ENCODE measurements at places on chromosomes 7 and 10. TPM values are rescaled to one million over a fixed set of nuclear protein-coding genes. Genes with fewer than 3 reads are reported as not detected.
A peak's percentile ranks its signal among the peaks of the same experiment; 100 is the strongest.

The IRF5 gene
- total RNA-seq, result 135 TPM

The KIAA1549 gene
- total RNA-seq, result 0.36 TPM

The PPP1R3C gene
- total RNA-seq, result not detected

The DRGX gene
- not detected for total RNA-seq

- DNase-seq, result no peak
These were observed 1.2 kb upstream of the AKR1E2 start for GRCh38 chr10:4824791-4825310.

GRCh38 chr10:86652361-86653202 is 1.8 kb upstream of the OPN4 start:
- no peak for DNase-seq

GRCh38 chr7:44408596-44408995 is 81.9 kb downstream of the NUDCD3 start:
- DNase-seq, result no peak

- DNase-seq, result no peak
These were observed 400.2 kb downstream of the PHTF2 start for GRCh38 chr7:78198756-78199155.

DNA sequence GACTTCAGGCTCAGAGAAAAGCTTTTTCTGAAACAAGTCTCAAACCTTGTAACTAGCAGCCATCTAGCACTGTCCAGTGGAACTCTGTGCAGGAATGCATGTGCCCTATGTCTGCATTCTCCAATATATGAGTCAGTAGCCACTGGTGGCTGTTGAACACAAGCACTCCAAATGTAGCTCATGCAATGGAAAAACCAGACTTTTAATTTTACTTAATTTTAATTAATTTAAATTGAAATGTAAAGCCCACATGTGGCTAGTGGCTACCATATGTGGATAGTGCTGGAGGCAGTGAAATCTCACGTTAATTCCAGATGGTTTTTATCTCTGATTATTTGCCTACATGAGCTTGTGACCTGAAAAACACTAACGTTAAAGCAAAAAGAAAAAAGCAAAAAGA is 225.1 kb downstream of the GATA3 start:
- DNase-seq, result no peak

DNA sequence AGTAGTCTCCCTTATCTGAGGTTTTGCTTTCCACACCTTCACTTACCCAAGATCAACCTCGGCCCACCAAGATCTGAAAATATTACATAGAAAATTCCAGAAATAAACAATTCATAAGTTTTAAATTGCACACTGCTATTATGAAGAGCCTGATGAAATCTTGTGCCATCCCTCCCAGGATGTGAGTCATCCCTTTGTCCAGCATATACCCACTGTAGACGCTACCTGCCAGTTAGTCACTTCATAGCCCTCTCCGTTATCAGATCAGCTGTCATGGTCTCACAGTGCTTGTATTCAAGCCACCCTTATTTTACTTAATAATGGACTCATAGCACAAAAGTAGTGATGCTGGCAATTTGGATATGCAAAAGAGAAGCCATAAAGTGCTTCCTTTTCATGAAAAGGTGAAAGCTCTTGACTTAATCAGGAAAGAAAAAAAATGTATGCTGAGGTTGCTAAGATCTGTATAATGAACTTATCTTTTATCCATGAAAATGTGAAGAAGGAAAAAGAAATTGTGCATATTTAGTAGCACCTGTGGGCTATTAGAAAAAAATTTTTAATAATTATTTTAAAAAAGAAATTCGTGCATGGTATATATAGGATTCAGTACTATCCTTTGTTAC is 9.8 kb upstream of the MRPS16 start:
- DNase-seq, result no peak

DNA sequence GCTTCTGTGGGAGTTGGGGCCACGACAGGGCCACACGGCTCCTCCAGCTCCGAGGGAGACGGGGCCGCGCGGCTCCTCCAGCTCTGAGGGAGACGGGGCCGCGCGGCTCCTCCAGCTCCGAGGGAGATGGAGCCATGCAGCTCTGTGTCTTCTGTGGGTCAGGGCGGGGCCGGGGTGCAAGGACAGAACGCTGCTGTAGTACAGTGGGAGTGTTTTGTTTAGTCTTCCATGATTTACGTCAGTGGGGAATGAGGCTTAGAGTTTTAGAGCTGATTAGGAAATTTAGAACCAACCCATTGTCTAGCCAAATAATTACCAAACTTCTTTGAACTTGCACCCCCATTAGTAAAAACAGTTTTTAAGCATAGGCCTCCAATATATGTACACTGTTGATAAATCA is 32.9 kb upstream of the PRKAR1B start:
- DNase-seq, result no peak

GRCh38 chr7:57399972-57400371 is 50.0 kb upstream of the ZNF716 start:
- DNase-seq, result no peak

GRCh38 chr10:4813023-4813422 is 13.0 kb upstream of the AKR1E2 start:
- DNase-seq, result no peak

DNA sequence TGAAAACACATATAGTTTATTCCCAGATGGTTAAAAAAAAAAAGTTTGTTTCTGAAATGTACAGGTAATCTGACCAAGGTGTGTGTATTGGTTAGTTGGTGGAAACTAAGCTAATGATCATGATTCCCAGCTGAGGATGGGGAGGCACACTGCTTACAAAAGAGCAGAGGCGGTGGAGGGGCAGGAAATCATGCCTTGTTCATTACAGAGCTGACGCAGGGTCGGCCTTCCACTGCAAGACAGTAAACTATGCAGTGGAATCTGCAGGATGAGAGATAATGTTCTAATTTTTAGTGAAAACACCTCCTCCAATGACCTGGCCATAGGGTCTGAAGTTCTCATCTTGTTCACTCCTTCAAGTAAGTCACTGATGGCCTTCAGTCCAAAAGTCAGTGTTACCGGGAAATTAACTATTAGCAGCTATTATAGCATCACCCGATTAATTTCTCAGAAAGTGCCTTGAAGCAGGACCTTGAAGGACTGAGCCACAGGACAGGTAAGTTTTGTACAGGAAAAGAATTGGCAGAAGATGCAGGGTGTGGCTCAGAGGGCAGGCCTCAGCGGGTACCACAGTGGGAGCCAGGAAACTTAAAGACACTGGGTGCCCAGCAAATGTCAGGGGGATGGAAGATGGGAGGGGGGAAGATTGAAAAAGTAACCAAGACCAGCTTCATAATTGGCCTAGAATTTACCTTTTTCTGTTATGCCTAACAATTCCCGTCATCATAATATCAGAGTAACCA is 36.0 kb downstream of the MYOF start:
- no peak for DNase-seq

GRCh38 chr7:99440195-99440594 is 1.5 kb downstream of the CPSF4 start:
- no peak for DNase-seq

- DNase-seq, result no peak
These were observed 122.2 kb downstream of the GPR37 start for GRCh38 chr7:124643311-124643811.

DNA sequence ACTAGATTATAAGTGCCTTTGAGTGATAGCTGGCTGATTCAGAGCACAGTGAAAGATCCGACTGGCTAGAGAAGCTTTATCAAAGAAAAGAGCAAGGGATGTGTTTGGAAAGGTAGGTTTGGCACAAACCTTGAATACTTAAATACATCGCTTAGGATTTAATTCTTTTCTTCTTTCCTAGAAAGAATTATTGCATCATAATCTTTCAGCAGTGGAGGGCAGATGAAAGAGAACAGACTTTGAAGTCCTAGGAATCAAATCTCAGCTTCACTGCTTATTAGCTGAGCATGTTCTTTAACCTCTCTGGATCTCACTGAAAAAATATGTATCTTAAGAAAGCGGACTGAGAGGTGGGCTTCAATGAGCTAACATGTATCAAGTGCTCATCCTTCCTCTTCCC is 122.8 kb downstream of the ZNF365 start:
- DNase-seq, result no peak

GRCh38 chr7:2863461-2864066 is 19.5 kb upstream of the GNA12 start:
- DNase-seq, result peak; percentile 45

DNA sequence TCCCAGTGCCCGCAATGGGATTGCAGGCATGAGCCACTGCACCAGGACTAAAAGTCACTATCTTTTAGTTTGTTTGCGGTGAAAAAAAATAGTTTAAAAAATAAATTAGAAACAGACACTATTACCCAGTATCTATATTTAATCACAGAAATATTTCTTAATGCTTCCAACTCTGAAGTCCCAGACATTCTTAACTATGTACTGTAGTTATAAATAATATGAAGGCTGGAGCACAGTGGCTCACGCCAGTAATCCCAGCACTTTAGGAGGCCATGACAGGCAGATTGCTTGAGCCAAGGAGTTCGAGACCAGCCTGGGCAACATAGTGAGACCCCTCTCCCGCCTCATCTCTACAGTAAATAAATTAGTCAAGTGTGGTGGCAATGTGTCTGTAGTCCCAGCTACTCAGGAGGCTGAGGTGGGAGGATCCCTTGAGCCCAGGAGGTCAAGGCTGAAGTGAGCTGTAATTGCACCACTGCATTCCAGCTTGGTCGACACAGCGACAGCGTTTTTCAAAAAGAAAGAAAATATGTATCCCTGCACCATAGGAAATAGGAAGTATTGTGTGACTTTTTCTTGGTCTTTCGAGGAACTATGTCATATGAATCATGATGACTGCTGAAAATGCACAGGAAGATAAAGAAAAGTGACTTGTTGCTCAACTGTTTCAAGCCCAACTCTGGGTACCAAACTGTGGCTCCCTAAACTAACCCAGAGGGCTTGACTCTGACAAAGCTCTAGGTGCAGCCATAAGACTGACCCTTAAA is 74.9 kb upstream of the STEAP1B start:
- no peak for DNase-seq

GRCh38 chr7:106128836-106129235 is 16.7 kb upstream of the SYPL1 start:
- DNase-seq, result no peak
